Left renal cortex interstitium (tissue), 4 donors: ENCODE measurements at places on chromosomes 1 and 21. TPM values are rescaled to one million over a fixed set of nuclear protein-coding genes. Genes with fewer than 3 reads are reported as not detected.

GRCh38 chr1:114032271-114033215 lies 53.3 kb downstream of the OLFML3 start:
- DNase-seq = no peak

GRCh38 chr1:109901524-109902145 lies 9.0 kb upstream of the CSF1 start:
- no peak for DNase-seq

DNA sequence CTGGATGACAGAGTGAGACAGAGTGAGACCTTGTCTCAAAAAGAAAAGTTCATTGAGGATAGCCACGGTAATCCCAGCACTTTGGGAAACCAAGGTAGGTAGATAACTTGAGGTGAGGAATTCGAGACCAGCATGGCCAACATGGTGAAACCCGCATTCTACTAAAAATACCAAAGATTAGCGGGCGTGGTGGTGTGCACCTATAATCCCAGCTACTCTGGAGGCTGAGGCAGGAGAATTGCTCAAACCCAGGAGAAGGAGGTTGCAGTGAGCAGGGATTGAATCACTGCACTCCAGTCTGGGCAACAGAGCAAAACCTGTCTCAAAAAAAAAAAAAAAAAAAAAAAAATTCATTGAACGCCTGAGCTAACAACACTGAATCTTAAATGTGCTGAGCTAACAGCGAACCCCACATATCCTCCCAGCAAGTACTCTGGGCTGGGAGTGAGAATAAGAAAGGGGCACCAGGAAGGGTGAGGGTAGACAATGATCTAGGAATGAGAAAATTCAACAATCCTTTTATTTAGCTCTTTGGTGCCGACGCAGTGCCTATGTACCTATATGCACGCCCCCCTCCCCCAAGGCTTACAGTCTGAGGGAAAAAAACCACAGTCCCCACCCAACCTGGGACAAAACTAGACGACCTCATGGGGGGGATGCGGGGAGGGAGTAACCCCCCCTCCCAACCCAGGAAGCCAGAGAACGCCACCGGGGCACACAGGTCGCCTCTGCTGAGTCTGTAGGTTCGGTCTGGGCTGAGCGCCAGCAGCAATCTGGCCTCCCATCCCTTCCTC lies 1.4 kb upstream of the CACNA1S start:
- no peak for DNase-seq

GRCh38 chr1:186804679-186805078 lies 24.1 kb upstream of the PLA2G4A start:
- no peak for DNase-seq

GRCh38 chr1:240000634-240001033 lies 91.0 kb upstream of the FMN2 start:
- no peak for DNase-seq

DNA sequence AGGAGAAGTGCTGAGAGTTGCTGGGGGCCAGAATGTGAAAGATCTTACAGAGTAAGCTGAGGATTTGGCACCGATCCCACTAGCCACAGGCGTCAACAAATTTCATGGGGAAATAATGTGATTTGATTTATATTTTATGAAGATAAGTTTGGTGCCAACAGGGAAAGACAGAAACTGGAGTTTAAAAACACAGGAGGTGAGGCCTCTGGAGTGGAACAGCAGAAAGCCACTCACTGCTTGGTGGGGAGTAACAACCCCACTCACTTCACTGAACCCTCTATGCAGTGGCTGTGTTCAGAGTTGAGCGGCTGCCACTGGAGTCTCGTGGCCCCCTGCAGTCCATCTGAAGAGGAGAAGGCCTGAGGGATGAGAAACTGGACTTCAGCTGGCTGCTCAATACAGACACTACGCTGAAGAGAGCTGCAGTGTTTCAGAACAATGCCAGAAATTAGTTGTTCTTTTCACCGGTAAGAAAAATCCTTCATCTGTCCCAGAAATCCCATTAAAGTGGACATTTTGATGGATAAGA lies 48.0 kb upstream of the RXRG start:
- no peak for DNase-seq

DNA sequence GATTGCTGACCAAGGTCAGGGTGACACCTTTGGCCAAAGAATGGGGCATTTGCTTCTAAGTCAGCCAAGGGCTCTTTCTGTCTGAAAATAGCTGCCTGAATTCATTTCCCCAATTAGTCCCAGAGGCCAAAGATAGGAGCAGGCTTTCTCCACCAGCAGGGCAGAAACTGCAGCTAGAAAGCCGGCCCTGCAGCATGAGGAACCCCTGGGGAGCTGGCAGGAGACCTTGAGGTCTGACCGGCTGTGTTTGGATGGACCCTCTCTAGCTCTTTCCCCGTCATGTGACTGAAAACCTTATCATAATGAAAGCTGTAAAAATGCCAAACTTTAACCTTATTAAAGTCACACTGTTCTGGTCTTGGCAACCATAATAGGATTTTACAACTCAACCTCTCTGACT lies 93.4 kb downstream of the CD58 start:
- DNase-seq = no peak

GRCh38 chr1:210263963-210264362 lies 31.4 kb downstream of the SERTAD4 start:
- no peak for DNase-seq

The ARHGEF16 gene
- 19.8 TPM for polyA plus RNA-seq

GRCh38 chr1:30763651-30764248 lies 6.2 kb upstream of the LAPTM5 start:
- DNase-seq = no peak

- DNase-seq = no peak
Observed at GRCh38 chr1:115320377-115320776, 17.7 kb downstream of the NGF start.

DNA sequence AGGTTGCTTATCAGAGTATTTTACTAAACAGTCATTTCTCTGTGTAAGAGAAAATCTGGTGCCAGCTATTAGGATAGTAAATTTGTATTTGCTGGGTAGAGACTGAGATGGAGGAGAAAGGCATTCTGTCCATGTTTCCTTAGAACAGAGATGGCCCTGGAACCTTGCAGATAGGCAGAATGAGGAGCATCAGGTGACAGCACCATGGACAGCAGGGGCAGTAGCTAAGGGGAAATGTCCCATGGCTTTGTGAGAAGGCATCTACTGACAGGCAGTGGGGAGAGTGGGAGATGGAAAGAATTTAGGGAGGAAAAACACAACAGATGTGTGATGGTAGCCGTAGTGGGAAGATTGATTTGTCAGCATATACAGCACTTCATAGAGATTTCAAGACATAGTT lies 105.0 kb downstream of the PRRX1 start:
- no peak for DNase-seq

DNA sequence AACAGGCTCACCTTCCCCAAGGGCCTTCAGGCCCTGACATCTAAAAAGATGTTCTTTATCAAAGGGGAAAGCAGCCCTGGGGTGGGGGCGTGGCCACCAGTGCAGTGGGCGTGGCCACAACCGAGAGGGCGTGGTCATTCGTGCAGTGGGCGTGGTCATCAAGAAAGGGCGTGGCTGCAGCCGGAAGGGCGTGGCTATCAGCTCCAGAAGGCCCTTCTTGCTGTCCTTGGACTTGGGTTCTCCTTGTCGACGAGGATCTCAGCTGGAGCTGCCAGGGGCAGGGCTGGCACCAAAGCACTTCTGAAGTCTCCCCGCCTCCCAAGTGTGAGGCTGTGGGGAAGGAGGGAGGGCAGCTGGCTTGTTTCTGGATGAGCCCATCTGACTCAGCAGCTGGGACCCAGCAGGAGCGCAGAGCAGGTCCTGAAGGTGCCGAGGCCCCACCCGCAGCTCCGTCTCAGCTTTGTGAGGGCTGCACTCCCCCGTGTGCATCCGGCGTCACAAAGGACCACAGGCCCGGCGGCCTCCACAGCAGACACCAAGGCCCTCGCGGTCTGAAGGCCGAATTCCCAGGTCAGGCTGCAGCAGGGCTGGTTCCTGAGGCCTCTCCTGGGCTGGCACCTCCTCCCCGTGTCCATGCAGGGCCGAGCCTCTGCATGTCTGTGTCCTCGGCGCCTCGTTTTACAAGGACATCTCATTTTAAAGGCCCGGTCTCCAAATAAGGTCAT lies 12.8 kb downstream of the PDE9A start:
- DNase-seq = no peak
